ENCODE measurements at places on chromosomes 1 and 21. TPM values are rescaled to one million over a fixed set of nuclear protein-coding genes. Genes with fewer than 3 reads are reported as not detected.
A peak's percentile ranks its signal among the peaks of the same experiment; 100 is the strongest.

DNA sequence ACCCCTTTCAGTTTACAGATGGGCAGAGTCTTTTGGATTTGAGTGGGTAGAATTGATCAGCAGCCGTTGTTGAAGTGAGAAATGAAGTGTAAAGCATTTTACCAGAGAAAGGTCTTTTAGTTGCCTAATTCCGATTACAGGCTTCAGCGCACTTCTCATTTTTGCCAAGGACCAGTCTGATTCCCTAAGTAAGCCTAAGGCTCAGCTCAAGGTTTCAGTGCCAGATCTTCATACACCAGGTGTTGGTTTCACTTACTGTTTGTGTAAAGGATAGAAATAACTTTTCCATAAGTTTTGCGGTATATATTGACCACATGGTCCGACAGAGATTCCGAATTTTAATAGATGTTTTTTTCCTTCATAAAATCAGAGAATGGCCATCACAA is 83.9 kb upstream of the BMP8A start:
- peaks cover 59% of the 10 kb centered on the region for H3K4me1 ChIP-seq
- peaks cover 29% of the 10 kb centered on the region for H3K36me3 ChIP-seq
- H3K4me3 ChIP-seq = no peak overlapping the region
- no peaks in the 10 kb centered on the region for H3K27me3 ChIP-seq

DNA sequence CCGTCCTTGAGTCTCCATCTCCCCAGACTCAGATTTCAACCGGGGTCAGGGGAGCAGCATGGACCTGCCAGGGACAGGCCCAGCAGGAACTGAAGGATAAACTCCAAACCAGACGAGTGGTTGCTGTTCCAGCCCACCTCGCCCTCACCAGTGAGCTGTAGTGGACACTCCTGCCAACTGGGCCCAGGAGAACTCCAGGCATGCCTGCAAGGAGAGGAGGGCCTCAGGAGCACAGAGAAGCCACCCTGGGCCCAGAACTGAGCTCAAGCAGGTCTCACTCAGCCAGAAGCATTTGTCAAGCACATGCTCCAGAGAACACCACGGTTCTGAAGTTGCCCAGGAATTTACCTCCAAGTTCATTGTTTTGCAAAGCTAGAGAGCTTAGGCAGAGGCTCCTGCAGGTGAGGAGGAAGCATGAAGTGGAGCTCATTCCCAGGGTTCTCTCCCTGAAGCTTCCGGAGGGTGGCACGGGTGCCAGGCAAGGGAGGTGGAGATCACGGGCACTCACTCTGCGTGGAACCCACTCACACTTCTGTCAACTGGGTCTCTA is 61.0 kb downstream of the MATN1 start:
- H3K4me1 ChIP-seq = peaks cover 18% of the 10 kb centered on the region
- no peak overlapping the region for H3K4me3 ChIP-seq
- no peaks in the 10 kb centered on the region for H3K27me3 ChIP-seq
- DNase-seq = no peak

- no peak for DNase-seq
- H3K4me1 ChIP-seq = peaks cover 3% of the 10 kb centered on the region
- H3K27me3 ChIP-seq = peaks cover 9% of the 10 kb centered on the region
- H3K4me3 ChIP-seq = no peak overlapping the region
Observed at GRCh38 chr1:201119206-201120197, 7.3 kb upstream of the CACNA1S start.

DNA sequence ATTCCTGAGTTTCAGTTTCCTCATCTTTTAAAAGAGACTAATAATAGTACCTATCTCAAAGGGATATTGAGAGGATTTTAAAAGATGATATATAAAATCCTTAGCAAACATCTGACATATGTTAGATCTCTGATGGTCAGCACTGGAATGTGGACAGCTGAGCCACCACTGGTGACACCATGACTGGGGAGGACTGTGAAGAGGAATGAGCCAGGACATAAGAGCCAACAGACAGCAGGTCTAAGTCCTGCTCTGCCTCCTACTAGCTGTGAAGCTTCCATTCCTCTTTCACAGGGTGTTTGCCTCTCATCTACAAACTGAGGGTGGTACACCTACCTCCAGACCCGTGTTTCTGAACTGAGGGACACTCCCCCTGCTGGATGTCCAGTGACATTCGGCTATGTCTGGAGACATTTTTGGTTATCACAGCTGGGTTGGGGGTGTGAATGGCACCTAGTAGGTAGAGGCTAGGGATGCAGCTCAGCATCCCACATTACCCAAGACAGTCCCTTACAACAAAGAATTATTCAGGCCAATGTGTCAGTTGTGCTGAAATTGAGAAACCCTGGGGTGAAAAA is 109.1 kb upstream of the OLIG2 start:
- no peaks in the 10 kb centered on the region for H3K36me3 ChIP-seq
- H3K27ac ChIP-seq = no peak overlapping the region
- H3K4me1 ChIP-seq = no peaks in the 10 kb centered on the region
- H3K27me3 ChIP-seq = peaks cover 5% of the 10 kb centered on the region

GRCh38 chr1:223256034-223256433 is 107.9 kb downstream of the SUSD4 start:
- DNase-seq = no peak
- H3K27me3 ChIP-seq = no peaks in the 10 kb centered on the region
- no peak overlapping the region for H3K27ac ChIP-seq
- no peaks in the 10 kb centered on the region for H3K36me3 ChIP-seq
- no peak overlapping the region for H3K4me3 ChIP-seq

- no peaks in the 10 kb centered on the region for H3K36me3 ChIP-seq
- H3K4me3 ChIP-seq = no peak overlapping the region
- H3K27ac ChIP-seq = peak overlapping the region; percentile 77
Observed at GRCh38 chr1:9164532-9164900, 35.6 kb upstream of the GPR157 start.

CDC7 gene
- 15.4 TPM for total RNA-seq

FCRL4 gene
- not detected for total RNA-seq
